Posterior vena cava (tissue), 2 donors: ENCODE measurements at places on chromosomes 16 and 17. TPM values are rescaled to one million over a fixed set of nuclear protein-coding genes. Genes with fewer than 3 reads are reported as not detected.
A peak's percentile ranks its signal among the peaks of the same experiment; 100 is the strongest.

The GNAO1 gene
- 21.4 TPM for total RNA-seq

- DNase-seq, result no peak
These were observed 64.9 kb downstream of the CYB561 start for GRCh38 chr17:63381101-63381729.

DNA sequence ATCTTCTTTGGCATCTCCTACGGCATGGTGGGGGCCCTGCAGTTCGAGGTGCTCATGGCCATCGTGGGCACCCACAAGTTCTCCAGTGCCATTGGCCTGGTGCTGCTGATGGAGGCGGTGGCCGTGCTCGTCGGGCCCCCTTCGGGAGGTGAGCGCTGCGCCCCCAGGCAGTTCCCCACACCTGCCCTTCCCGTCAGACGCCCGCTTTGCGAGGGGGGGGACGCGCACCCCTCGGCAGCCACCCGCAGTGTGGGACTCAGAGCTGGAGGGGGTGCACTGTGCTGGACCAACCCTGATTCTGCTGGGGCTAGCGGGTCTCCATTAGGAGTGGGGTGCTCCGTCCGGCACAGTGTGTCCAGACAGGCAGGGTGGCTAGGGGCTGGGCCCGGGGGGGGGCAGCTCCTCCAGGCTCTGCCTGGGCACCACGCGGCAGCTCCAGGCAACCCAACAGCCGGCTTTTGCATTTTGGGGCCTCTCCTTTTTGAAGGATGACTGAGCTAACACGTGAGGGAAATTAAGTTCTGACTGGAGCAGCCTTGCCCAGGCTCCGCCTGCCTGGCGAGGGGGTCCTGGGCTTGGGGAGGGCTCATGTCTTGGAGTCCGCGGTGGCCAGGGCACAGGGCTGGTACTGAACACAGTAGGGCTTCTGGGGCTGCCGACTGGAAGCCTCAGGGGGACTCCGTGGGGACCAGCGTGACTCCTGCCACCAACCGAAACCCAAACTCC, 9.1 kb downstream of the SLC16A3 start:
- peak; percentile 82 for DNase-seq

DNA sequence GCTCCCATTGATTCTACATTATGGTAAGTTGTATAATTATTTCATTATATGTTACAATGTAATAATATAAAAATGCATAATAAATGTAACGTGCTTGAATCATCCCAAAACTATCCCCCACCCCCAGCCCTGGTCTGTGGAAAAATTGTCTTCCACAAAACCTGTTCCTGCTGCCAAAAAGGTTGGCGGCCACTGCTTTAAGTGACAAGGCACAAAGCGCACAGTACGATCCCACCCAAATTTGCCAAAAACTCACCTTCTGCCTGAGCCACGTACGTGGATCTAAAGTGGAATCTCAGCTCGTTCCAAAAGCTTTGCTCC, 14.5 kb downstream of the CYB561 start:
- peak; percentile 53 for DNase-seq

- DNase-seq, result no peak
These were observed 27.7 kb upstream of the CHMP6 start for GRCh38 chr17:80963812-80964543.

The PRR35 gene
- not detected for total RNA-seq

DNA sequence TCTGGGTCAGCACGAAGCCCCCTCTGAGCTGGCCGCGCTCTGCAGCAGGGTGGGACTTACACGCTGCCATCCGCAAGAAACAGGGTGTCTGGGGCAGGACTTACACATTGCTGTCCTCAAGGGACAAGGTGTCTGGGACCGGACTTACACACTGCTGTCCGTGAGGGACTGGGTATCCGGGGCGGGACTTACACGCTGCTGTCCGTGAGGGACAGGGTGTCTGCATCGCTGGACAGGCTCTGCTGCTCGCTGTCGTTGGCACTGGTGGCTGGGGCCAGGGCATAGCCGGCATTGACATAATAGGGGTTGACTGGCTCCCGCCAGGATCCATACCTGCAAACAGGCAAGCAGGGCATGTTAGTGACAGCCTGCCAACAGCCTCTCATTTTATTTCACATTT, 31.4 kb downstream of the PDIA2 start:
- no peak for DNase-seq

GRCh38 chr16:3042376-3042775, 4.0 kb upstream of the MMP25 start:
- no peak for DNase-seq

DNA sequence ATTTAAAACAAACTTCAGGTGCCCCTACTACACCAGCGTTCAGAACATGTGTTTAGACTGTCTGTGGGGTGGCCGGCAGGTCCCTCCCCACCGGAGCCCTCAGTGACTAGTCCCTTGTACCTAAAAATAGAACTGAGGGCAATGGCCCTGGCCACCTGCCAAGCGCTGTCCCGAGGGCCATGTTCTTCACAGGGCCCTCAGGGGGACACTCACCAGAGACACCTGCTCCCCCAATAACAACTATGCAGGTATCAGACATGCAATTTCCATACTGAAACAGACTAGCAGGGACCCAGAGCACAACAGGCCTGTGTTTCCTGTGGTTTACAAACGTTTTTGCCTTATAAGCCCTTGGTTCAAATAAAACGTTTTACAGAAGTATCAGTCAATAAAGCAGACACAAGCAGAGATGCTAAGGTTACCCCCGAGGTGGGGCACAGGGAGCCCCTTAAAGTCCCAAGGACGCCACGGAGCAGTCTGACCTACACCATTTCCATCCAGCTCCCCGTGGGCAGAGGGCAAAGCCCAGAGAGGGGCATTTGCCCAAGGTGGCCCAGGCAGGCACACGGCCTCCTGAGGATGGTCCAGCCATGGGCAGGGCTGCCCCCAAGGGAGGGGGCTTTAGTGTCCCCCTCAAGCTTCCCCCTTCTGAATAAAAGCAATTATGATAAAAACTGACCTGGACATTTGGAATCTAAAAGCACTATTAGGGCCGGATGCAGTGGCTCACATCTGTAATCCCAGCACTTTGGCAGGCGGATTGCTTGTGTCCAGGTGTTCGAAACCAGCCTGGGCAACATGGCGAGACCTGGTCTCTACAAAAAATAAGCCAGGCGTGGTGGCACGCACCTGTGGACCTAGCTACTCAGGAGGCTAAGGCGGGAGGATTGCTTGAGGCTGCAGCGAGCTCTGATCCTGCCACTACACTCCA, 896 bp upstream of the MYLK3 start:
- DNase-seq, result peak; percentile 43

The MARCHF10 gene
- not detected for total RNA-seq

GRCh38 chr17:55448681-55449080, 27.0 kb upstream of the MMD start:
- no peak for DNase-seq
